Vagina (tissue), 2 donors: ENCODE measurements at places on chromosomes 5 and 9. TPM values are rescaled to one million over a fixed set of nuclear protein-coding genes. Genes with fewer than 3 reads are reported as not detected.

The PCDHB2 gene
- 3.4 TPM for total RNA-seq

- H3K36me3 ChIP-seq, result no peaks in the 10 kb centered on the region
- H3K27ac ChIP-seq, result no peak overlapping the region
- no peak for DNase-seq
These were observed 1628.7 kb downstream of the MAT2B start for GRCh38 chr5:165134155-165134554.

DNA sequence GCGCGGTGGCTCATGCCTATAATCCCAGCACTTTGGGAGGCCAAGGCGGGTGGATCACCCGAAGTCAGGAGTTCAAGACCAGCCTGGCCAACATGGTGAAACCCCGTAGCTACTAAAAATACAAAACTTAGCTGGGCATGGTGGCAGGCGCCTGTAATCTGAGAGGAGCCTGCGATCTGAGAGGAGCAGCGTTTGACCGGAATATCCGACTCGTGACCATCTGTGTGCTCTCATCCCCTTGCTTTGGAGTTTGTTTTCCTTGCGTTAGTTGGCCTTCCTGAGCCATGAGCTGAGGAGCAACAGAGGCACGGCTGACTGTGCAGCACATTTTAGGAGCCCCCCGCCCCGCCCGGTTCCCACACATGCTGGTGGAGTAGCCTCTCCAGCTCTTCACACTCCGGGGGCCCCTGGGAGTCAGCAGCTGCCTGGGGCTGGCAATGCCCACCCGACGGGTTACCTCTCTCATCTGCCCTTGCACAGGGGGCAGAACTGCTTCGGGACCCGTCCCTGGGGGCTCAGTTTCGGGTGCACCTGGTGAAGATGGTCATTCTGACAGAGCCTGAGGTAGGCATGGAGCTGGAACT, 3.0 kb downstream of the ADAMTS13 start:
- peaks cover 8% of the 10 kb centered on the region for H3K4me1 ChIP-seq
- DNase-seq, result no peak
- no peaks in the 10 kb centered on the region for H3K36me3 ChIP-seq
- H3K27ac ChIP-seq, result no peak overlapping the region
- H3K4me3 ChIP-seq, result no peak overlapping the region

DNA sequence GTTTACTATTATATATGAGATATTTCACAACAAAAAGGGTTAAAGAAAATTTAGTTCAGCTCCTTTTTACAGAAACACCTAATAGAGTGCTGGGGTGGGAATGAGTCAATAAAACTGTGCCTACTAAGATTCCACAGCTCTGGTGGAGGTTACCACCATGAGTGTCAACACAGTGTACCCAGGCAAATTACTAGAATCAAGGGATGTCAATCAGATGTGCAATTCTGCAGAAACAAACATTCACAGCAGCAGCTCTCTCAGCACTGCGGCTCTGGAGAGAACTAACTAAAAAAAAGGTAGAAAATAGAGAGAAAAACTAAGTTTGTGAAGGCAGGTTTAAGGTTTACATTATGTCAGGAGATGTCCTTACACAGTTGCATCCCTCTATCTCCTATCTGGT, 1313.0 kb downstream of the MAT2B start:
- no peak overlapping the region for H3K27ac ChIP-seq
- no peaks in the 10 kb centered on the region for H3K4me1 ChIP-seq
- no peak overlapping the region for H3K4me3 ChIP-seq
- no peaks in the 10 kb centered on the region for H3K36me3 ChIP-seq
- no peak for DNase-seq

DNA sequence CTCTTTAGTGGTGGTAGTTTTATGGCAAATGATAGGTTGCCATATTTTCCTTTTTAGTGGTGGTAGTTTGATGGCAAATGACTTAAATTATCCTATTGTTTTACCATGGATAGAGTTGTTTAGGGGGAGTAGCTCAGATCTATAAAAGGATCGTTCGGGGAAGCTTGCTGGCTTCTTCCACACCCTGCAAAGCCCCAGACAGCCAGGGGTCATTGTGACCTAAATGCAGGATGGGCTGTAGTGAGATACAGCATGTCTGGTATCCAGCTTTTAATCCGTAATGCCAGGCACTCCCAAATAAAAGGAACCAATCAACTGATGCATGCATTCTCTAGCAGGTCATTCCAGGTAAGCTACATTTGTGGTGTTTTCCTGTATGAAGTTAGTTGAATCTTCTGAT, 67.1 kb downstream of the PRR16 start:
- DNase-seq, result no peak
- H3K4me3 ChIP-seq, result no peak overlapping the region
- peaks cover 17% of the 10 kb centered on the region for H3K4me1 ChIP-seq
- H3K27ac ChIP-seq, result no peak overlapping the region

The FBLL1 gene
- not detected for total RNA-seq

The AQP7 gene
- total RNA-seq, result 6.4 TPM

The LRRC19 gene
- total RNA-seq, result not detected

DNA sequence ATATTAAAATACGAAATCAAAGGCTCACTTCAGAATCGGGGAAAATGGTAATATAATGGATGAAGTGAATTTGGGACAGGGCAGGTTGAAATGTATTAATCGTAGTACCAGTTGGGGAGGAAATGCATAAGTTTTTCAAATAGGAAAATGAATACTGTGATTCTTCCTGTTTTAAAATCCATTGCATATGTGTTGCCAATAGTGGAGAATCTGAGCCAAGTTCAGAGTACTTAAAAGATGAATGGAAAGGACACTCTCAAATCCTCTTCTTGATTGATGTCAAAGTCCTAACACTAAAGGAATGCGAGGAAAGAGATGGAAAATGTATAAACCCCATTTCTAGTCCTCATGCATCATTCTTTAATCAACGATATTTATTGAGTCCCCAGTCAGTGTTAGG, 160.9 kb upstream of the CCNG1 start:
- H3K4me1 ChIP-seq, result no peaks in the 10 kb centered on the region
- no peak overlapping the region for H3K4me3 ChIP-seq
- no peaks in the 10 kb centered on the region for H3K36me3 ChIP-seq
- DNase-seq, result no peak

DNA sequence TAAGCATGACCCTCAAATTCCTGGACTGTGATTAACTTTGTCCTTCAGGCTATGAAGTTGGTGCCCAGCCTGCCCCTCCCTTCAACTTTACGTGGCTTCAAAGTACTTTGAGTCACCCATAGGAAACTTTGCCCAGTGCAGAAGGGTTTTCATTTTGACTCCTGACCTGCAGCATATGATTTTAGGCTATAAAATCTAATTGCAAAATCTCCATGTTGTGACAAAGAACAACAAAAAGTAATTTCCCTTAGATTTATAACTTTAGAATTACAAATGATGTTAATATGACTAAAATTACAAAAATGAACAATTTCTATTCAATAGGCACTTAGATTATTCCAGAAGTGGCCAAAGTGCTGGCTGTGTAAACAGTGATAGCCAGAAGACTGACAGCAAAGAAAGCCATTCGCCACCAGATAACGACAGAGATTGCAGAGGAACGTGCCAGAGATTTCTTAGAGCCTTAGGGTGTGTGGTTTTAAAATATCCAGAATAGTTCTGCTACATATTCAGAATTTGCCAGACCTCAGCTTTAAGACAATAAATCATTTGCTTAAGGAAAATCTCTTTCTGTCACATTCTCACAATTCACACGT, 197.4 kb downstream of the SEMA5A start:
- H3K27me3 ChIP-seq, result no peaks in the 10 kb centered on the region
- H3K4me3 ChIP-seq, result no peak overlapping the region
- H3K27ac ChIP-seq, result no peak overlapping the region
- no peaks in the 10 kb centered on the region for H3K36me3 ChIP-seq
- DNase-seq, result no peak
- H3K4me1 ChIP-seq, result peaks cover 13% of the 10 kb centered on the region

The ECM2 gene
- total RNA-seq, result 10.8 TPM

The PPP6C gene
- total RNA-seq, result 26.8 TPM

DNA sequence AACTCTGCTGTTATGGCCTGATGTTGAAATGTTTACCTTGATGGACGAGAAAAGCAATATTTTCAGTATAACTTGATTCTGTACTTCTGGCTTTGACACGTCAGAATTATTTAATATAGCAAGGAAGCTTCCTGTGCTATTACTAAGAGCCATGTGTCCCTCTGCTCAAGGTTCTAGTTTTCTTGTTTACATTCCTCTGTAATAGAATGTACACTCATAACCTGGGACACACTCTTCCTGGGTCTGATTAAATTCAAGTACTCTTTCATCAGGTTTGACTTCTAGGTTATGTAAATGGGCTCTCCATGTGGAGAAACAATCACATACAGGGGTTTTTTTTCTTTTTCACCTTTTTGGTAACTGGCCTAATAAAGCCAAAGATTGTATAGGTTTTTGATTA, 33.1 kb downstream of the GTF3C4 start:
- no peak overlapping the region for H3K27ac ChIP-seq
- H3K4me1 ChIP-seq, result no peaks in the 10 kb centered on the region
- no peaks in the 10 kb centered on the region for H3K36me3 ChIP-seq
- DNase-seq, result no peak

The SPATA31E1 gene
- not detected for total RNA-seq

The SCGB3A2 gene
- not detected for total RNA-seq

The LRSAM1 gene
- total RNA-seq, result 30.0 TPM

The LCN9 gene
- not detected for total RNA-seq

The CARD9 gene
- total RNA-seq, result 16.9 TPM

DNA sequence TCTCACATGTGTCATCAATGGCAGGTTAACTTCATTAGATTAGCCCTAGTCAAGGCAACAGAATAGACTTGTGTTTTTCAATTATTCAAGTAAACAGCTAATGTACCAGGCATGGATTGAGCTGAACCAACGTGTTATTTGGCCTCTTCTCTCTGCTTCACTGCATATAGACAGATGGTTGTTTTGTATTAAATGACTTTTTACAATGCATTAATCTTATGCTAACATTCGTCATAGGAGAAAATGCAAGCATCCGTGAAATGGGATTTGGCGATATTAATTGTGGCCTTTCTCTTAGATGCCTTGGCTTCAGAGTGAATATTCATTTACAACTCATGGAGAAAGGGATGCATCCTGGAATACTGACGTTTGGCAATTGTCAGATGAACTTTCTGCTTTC, 208.0 kb downstream of the KCTD16 start:
- H3K4me1 ChIP-seq, result no peaks in the 10 kb centered on the region
- no peak for DNase-seq
- no peak overlapping the region for H3K27ac ChIP-seq
- H3K27me3 ChIP-seq, result no peaks in the 10 kb centered on the region

DNA sequence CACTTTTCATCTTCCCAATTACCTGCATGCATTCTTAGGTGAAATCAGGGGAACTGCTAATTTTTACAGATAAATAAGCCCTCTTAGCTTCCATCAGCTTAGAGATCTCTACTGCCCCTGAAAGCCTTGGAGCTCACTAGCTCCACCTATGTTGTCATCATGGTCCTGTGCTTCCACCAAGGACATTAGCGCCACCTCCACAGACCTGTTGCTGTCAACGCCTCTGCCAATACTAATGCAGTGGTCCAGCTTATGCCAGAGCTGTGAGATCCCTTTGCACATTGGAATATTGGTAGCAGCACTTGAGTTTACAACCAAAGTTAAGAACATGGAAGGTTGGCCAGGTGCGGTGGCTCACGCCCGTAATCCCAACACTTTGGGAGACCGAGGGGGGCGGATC, 7.7 kb upstream of the SHISAL2B start:
- H3K27ac ChIP-seq, result no peak overlapping the region
- no peaks in the 10 kb centered on the region for H3K4me1 ChIP-seq
- H3K4me3 ChIP-seq, result no peak overlapping the region
- H3K27me3 ChIP-seq, result no peaks in the 10 kb centered on the region
- DNase-seq, result no peak

DNA sequence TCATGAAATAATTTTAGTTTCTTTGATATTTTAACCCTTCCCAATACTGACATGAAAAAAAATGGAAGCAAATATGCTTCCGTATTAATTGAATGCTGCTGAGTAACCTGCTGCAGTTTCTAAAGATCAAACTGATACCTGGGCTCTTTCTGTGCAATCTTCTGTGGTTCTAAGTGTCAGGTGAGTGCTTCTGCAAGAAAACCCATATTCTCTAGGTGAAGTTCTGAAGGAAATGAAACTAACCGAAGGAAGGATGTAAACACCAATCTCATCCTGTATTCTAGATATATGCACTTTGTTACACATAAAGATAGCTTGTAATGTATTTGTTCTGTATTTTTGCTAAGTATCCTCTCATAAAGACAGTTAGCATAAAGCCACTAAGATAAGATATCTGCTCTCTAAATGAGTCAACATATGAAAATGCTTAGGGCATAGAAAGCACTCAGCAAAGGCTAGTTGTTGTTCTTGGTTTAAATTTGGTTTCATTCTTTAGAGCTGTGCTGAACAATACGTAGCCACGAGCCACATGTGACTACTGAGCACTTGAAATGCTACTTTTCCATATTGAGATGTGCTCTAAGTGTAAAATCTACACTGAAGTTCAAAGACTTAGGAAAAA, 52.0 kb downstream of the ITGA2 start:
- no peak for DNase-seq
- no peak overlapping the region for H3K27ac ChIP-seq
- H3K36me3 ChIP-seq, result no peaks in the 10 kb centered on the region

DNA sequence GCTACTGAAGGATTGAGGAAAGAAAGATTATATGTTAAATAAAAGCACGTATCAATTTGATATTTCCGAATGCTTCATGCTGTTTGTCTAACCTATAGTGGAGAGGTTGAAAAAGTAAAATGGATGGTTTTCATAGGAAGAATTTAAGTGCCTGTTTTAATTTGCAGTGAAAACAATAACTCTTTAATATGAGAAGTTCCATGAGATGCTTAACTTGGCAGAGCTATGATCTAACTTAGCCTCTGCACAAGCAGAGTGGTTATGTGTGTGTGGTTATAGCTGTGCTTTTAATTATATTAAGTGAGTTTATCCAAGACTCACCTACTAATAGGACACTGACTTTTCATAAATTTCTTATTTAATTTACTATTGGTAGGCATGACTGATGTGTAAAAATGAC, 57.4 kb downstream of the AOPEP start:
- DNase-seq, result no peak
- H3K36me3 ChIP-seq, result no peaks in the 10 kb centered on the region
- peaks cover 21% of the 10 kb centered on the region for H3K4me1 ChIP-seq
- no peaks in the 10 kb centered on the region for H3K27me3 ChIP-seq
- H3K4me3 ChIP-seq, result no peak overlapping the region
- no peak overlapping the region for H3K27ac ChIP-seq

DNA sequence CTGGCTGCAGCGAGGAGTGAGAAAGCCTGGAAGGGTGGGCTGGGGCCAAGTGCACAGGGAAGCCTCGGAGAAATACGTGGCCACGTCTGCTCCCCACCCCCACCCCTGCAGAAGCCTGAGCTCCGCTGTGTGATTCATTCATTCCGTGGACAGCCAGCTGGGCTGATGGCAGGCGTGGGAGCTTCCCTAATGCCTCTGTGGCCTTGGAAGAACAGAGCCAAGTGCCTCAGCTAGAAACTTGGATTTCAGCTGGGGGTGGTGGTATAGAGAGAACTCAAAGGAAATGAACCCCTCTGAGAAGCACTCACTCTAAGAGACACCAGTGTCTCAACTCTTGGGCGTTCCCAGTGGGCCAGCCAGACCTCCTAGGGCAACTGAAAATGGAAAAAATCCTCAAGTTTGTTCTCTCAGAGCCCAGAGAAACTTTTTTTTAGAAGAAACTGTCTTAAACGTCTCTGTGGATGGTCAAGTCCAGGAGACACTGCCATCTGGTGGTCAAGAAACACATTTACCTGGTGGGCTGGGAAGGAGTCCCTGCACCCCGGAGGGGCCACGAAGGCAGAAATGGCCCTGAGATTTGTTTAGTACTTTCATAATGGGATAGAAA, 18.0 kb downstream of the ATOX1 start:
- no peaks in the 10 kb centered on the region for H3K27me3 ChIP-seq
- DNase-seq, result peak; percentile 93
- peaks cover 11% of the 10 kb centered on the region for H3K36me3 ChIP-seq
- H3K4me3 ChIP-seq, result peak overlapping the region; percentile 7

The SLC4A9 gene
- 0.25 TPM for total RNA-seq
